Stimulated activated naive CD4-positive, alpha-beta T cell (primary cell): ENCODE measurements at places on chromosomes 16 and 17.

DNA sequence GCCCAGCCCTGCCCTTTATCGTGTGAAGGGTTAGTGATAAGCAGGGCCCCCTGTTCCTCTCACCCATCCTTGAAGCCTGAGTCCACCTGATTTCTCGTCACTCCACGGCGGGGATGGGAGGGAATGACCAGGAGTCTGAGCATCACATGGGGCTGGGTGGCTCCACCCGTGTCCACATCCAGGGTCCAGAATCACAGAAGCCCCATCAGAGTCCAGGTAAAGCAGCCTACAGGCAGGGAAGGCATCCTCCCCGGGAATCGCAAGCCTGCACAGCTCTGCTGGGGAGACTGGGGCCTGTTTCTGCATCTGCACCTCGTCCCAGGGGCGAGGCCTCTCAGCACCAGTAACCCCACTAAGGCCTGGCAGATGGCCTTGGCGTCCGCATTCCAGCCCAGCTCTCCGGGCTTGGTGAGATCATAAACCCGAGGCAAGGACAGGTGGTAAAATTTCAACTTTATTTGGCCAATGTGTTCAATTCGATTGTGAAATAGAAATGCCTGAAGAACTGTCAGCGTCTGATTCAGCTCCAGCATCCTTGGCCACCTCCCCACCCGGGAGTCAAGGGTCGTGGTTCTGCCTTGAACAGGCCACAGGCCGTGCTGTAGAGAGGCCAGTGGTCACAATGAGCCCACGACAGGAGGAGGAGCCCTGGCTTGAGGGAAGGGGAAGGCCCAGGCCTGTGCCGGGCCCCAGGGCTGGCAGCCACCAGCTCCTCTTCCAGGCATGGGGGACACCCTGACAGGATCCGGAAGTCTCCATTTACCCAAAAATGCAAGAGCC lies 8.1 kb upstream of the PPP1R27 start:
- DNase-seq: no peak

DNA sequence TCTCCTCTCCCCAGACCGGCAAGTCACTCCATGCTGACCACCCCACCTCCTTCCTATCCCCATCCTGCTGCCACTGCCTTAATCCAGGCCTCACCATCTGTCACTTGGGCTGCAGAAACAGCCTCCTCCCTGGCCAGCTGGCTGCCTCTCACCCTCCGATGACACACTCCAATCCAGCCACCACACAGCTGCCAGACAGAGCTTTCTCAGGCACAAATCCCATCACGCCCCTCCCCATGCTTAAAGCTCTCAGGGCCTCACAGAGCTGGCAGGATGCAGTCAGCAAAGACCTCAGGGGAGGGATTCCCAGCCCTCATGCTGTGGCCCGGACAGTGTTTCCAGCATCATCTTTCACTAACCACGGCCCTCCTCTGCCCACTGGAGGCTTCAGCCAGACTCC lies 13.7 kb downstream of the CAMKK1 start:
- DNase-seq: no peak

DNA sequence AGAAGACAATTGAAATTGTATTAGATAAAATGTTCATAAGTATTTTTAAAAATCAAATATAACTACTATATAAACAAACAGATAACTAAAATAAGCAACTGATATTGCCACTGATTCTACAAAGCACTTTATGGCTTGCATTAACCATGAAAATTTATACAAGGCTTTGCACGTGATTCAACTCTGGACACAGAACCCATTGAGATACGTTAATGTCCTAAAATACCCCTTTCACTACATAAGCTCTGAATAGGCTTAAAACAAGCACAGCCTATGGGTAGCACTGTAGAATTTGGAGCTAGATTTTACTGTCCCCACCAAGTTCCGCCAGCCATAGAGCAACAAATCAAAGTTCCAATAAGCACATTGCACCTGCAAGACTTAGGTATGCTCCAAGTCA lies 4.5 kb downstream of the ZNF652 start:
- DNase-seq: no peak

DNA sequence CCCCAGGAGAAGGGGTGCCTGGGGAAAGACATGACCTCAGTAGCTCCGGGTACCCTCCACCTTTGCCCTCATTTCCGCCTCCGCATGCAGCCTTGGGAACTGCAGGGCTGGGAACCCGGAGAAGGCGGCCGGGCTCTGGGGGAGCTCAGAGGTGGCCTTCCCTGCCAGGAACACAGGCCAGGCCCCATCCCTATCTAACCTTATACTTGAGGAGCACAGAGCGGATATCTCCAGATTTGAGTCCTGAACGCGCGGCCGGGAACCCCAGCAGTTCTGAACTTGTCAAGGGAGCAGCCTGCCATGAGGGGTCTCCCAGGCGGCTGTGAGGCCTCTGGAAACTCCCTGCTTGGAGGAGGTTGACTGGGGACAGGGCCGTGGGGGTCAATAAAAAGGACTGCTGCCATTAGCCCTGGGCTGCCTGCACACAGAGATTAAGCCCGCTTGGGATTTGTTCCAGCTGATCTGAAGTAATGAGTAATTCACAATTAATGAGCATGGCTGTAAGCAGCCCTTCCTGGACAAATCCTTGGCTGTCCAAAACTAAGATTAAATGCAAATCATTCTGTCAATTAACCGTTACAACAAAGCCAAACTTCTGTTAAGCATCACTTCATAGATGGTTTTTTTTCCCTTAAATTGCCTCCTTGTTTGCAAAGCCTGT lies 26.3 kb upstream of the METRNL start:
- no peak for DNase-seq

DNA sequence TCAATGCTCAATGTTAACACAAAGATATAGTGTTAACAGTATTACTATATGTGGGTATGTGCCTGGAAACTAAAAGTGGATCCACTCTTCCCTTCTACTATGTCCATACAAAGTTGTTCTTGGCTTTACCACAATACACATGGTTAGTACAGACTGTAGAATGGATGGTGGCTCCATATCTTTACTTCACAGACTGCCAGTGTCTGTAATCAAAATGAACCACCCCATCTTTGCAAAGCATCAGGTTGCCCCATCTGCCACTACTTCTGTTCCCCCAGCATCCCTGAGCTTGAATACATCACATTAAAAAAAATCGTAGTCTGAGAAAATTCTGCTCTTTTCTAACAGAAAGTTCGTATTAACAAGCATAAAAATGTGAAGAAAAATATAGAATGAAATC lies 30.0 kb downstream of the USP32 start:
- no peak for DNase-seq

DNA sequence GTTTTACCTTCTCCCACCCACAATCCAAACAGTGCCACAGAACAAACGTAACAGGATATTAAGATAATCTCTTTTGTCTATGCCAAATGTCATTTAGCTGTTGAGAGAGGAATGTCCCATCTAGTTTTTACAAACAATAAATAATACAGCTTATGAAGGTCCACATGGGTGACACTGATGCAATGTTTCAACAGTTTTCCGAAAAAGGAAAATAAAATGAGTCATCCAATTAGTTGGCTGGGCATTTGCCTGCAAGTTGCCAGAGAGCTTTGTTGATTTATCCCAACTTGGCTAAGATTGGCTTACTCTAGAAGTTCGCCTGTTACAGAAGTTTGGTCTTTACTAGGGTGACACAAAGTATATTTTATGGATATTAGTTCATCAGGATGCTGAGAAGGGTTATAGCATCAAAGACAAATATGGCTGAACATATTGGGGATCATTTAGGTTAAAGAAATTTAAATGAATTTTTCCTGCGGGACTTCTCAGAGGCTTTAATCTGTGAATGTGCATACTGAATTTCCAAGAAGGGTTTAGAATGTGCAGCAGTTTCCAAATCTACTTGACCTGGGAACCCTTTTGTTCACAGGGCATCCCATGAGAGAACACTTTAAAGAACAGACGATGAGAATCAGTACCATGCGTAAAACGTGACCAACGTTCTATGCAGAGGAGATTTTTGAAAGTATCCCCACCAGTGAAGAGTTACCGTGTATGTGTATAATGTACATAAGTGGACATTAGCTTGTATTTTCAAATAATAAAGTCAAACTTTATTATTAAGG lies 73.1 kb downstream of the CDH13 start:
- no peak for DNase-seq

DNA sequence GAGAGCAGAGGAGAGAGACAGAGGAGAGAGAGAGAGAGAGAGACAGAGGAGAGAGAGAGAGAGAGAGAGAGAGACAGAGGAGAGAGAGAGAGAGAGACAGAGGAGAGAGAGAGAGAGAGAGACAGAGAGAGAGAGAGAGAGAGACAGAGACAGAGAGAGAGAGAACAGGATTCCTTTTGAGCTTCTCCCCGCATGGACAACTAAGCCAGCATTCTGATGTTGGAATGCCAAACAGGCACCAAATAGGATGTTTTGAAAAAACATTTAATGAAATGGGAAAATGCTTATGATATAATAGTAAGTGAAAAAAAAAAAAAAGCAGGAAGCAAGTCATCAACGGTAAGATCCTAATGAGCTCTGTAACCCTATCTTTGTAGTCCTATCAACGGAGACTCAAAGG lies 60.7 kb downstream of the ARSG start:
- DNase-seq: no peak

GRCh38 chr17:43877031-43877430 lies 30.1 kb downstream of the CD300LG start:
- DNase-seq: no peak
